ENCODE measurements at places on chromosomes 7 and 10.

GRCh38 chr7:85115006-85115405 is 71.8 kb downstream of the SEMA3D start:
- no peak for DNase-seq

- DNase-seq = no peak
Measured at GRCh38 chr7:121244120-121244870, 84.5 kb upstream of the WNT16 start.

GRCh38 chr7:158572000-158572828 is 15.4 kb downstream of the PTPRN2 start:
- DNase-seq = no peak

DNA sequence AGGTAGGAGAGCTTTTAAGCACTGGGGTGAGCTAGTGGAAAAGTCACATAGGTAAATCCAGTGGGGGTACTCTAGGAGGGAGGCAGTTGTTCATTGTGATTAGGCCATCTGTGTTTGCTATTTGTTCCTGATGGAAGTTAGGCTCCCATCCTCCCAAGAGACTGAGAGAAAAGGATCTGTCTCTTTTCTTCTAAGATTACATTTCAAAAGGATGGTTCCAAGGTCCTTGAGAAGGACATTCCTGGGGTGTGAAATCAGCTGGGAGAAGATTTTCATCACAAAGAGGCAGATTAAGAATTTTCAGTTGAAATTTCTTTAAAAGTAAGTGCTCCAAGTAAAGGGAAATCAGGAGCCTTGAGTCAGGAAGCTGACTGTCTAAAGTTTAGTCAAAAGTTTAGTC is 210.8 kb upstream of the CSTF2T start:
- no peak for DNase-seq

DNA sequence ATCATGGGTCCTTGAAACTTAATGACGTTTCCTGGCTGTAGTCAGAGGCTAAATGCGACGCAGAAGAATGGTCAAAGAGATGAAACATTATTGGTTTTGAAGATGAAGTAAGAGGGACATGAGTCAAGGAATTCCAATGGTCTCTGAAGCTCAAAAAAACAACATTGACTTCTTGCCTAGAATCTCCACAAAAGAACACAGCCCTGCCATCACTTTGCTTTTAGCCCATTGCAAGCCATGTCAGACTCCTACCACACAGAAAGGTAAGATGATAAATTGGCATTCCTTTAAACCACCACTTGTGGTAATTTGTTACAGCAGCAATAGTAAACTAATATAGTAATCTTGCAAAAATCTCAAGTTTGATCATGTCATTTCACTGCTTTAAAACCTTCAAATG is 109.4 kb downstream of the TMEM26 start:
- no peak for DNase-seq

DNA sequence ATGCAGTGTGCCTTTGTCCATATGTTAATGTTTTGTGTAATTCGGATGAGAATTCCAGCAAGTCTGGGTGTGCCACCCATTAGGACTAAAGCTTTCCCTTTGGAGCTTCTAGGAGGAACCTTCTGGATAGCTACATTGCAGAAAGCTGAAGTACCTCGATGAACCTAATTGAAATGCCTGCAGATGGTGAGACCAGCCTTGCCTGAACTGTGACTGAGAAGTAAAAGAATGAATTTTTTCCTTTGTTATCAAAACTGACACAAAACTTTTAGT is 31.1 kb upstream of the FBXW4 start:
- no peak for DNase-seq

- no peak for DNase-seq
Measured at GRCh38 chr10:131744346-131744745, 156.5 kb upstream of the PPP2R2D start.

DNA sequence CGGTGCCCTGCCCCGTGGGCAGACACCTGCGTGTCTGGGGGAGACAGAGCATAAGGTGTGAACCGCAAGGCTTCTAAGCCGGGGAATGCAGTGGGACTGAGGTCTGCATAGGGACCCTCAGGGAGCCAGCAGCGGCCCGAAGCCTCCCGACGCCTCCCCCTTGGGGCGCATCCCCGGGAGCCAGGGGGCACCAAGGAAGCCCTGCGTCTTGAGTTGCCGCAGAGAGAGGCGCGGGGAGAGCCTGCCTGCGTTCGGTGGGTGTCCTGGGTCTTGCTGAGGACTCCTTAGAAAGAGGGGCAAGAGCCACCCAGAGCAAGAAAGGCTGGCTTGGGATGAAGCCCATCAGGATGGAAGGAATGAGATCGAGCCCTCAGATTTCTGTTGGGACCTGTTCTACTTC is 18.2 kb upstream of the UNCX start:
- DNase-seq = no peak

DNA sequence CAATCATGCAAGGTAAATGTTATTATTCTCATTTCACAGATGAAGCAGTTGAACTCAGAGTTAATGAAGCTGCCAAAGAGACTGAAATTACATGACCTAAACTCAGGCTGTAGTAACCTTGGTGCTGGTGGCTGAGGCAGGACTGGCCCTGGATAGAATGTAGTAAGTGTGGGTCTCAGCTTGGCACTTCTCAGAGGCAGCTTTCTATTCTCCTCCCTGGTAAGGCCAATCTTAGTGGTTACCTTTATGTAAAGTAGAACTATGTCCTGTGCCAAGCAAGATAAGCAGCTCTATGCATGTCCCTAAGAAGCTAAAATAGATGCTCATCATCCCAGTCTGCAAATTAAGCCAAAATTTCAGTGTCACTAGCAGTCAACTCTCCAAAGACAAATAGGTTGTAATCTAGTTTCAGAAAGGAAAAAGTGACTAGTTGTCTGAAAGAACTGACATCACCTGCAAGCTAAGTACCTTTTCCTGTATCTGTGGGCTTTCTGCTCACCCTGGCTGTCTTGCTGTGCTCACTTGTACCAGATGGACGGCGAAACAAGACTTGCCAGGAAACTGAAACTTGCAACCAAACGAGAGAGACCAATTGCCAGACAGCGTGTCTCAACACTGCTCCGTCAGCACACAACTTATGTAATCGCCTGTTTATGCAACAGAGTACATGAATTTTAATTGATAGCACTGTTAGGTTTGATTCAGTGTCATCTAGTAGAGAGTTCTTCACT is 43.7 kb downstream of the CH25H start:
- DNase-seq = peak; percentile 4

DNA sequence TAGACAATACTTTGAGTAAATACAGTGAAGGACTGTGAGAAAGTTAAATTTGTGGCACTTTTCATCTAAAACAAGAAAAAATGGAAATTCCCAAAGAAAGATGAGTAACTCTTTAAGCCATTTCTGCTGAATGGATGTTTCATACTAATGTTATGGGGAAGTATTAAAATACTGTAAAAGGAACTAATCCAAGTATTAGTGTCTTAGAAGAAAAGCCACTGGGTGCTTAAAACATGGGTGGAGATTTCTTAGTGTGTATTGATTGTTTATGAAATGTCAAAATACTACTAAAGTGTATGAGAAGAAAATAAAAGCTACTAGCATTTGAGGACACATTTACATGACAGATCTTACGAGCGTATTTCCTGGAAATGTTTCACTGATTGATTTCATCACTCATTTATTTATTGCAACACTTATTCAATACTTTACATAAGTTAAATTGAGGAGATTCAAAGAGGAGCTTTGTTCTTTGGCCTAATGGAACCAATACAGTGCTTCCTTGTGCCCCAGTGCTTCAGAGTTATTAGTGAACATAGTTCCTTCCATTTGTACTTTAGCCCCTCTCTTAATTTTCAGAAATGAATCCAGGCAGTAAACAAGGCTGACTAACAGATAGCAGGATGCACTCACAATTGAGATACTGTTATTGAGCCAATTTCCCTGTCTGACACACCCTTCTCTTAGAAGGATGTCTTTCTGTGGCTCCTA is 155.5 kb upstream of the AHR start:
- DNase-seq = no peak

DNA sequence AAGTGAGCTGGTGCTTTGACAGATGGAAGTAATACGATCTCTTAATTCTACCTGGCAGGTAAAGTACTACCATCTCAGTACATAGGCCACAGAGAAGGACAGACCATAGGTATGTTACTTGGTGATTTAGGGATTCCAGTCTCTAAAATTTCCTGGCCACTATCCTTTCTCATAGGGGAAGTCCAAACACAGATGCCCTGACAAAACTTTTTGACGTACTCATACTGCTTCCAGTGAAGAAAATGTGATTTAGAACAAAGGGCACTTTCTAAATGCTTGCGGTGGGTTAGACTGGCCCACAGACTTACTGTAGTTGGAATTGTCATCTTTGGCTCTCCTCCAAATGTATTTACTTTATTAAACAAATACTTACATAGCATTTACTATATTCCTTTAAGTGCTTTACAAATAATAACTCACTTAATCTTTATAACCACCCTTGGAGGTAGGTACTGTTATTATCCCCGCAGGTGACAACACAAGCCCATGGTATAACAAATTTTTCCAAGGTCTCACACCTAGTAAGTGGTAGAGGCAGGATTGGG is 3.0 kb downstream of the PI4K2A start:
- no peak for DNase-seq

DNA sequence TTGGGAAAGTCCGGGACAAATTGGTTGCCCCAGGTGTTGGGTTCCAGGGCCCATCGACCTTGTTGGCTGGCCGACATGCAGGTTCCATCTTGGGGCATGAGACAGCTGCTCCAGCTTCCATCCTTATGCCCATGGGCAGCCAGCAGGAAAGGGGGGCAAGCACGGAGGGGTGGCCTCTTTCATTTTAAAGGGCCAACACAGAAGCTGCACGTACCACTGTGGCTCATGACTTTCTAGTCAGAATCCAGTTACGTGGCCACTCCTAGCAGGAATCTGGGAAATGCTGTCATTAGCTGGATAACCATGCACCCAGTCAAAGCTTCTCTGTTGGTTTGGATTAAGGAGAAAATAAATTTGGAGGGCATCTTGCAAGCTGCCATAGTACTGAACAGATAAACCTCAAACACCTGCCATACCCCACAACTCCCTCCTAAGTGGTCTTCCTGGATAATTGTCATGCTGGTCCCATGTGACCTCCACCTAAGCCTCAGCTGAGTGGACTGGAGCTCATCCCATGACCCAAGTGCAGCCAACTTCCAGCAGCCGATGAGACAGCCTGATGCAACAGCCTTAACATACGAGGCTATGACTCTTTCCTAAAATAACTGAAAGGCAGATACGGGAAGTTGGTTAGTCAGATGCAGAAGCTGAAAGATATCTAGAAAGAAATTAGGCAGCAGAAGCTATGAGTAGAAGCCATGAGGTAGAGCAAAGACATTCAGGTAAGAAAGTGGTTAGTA is 21.4 kb upstream of the GSDME start:
- DNase-seq = no peak

GRCh38 chr7:92809397-92809759 is 27.0 kb downstream of the CDK6 start:
- DNase-seq = no peak

- no peak for DNase-seq
Measured at GRCh38 chr10:24331457-24331856, 122.5 kb downstream of the KIAA1217 start.

DNA sequence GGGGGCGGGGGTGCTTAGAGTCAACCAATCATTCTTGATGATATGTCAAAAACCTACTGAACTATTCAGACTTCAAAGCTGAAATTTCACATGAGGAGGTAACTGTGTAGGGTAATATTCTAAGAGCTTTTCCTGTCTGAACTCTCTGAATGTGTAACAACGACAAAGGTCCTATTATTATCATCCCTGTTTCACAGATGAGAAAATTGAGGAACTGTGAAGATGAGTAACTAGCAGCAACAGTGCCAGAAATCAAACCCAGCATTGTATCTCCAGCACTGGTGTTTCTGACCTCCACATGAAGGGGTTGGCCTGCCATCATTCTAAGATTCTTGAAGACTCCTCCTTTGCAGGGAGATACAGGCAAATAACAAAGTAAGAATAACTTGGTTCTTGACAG is 294.7 kb upstream of the AOAH start:
- no peak for DNase-seq

- DNase-seq = no peak
Measured at GRCh38 chr10:6204341-6205191, 1.8 kb downstream of the PFKFB3 start.

GRCh38 chr10:117763528-117763927 is 221.0 kb downstream of the EMX2 start:
- no peak for DNase-seq

GRCh38 chr7:115548756-115549155 is 481.8 kb downstream of the TFEC start:
- DNase-seq = no peak

DNA sequence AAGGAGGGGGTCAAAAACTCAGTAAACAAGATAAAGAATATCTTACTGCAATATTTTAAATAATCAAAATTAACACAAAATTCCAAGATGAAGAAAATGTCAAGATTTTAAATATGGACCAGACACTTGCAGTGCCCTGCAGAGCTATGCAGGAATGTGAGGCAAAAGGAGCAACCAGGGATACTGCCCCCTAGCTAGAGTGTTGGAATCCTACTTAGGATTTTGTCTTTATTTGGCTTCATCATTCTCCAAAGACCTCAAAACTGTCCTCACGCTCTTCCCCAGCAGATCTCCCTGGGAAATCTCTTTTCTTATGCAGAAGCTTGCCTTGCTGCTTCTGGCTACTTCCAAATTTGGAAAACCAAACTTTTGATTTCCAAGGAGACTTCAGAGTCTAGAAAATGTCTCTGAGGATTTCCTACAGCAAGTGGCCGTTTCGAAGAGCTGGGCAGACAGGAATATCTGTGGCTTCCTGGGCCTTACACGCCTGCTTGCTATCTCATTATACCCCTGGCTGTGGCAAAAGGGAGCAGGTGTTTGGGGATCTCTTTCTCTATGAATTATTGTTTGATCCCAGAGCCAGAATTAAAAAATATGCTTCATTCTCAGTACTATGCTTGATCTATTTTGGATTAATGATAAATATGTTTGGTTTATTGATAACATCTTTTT is 232.2 kb upstream of the BMPER start:
- DNase-seq = no peak

DNA sequence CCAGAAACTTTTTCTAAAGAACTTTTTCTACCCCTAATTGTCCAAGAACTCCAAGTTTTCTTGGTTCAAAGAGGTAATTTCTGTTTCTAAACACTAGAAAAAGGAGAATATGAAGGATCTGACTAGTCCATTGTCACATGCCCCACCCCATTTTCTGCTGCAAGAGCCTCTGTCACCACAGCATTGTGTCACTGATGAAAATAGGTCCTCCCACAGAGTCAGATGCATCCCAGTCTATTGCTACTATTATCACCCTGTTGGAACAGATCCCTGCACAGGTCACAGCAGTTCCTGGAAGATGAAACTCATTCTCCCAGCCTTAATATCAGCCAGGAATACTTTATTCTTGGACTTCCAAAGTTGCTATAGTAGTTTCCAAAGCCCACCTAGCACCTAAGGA is 7.5 kb upstream of the CFTR start:
- DNase-seq = no peak

- no peak for DNase-seq
Measured at GRCh38 chr7:43137811-43138210, 25.4 kb downstream of the HECW1 start.

DNA sequence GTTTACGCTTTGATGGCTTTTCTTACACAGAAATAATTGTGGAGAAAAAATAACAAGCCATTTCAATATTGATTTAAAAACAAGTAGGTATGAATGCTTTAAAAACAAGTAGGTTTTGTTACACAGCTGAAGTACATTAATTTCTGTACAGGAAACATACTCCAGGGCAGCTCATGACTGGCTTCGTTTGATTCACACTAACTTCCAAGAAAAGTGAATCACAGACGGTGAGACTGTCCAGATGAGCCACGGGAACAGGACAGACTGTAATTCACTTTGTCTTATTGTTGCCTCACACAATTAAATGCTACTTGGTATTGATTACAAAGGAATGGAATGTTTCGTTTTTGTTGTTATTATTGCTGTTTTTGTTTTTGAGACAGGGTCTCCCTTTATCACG is 26.6 kb upstream of the SNX10 start:
- DNase-seq = no peak

GRCh38 chr7:68718097-68718551 is 880.2 kb upstream of the AUTS2 start:
- no peak for DNase-seq
